ENCODE measurements at places on chromosomes 6 and 20.

- DNase-seq: peak; percentile 28
Measured at GRCh38 chr20:3235666-3236324, 3.2 kb downstream of the SLC4A11 start.

GRCh38 chr6:43105538-43106222 lies 29.6 kb downstream of the PTK7 start:
- no peak for DNase-seq

- no peak for DNase-seq
Measured at GRCh38 chr6:91031581-91031980, 444.7 kb upstream of the MAP3K7 start.

- DNase-seq: no peak
Measured at GRCh38 chr6:87336367-87336766, 7.3 kb upstream of the GJB7 start.

GRCh38 chr6:115060581-115060980 lies 717.8 kb upstream of the HS3ST5 start:
- no peak for DNase-seq

DNA sequence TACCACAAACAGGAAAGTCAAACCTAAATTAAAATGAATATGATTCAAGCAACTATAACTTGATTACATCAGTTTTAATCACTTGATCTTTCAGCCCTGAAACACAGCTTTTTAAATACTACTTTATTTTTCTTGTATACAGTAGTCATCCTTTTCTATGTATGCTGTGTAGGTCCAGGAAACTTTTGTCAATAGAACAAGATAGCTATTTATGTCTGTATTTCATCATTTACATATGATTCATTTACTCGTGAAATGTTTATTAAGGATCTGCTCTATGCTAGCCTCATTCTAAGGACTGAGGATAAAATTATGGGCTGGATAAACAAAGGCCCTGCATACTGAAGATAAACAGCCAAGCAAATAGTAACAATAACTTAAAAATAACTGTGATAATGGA lies 930.2 kb downstream of the TFAP2A start:
- DNase-seq: no peak

DNA sequence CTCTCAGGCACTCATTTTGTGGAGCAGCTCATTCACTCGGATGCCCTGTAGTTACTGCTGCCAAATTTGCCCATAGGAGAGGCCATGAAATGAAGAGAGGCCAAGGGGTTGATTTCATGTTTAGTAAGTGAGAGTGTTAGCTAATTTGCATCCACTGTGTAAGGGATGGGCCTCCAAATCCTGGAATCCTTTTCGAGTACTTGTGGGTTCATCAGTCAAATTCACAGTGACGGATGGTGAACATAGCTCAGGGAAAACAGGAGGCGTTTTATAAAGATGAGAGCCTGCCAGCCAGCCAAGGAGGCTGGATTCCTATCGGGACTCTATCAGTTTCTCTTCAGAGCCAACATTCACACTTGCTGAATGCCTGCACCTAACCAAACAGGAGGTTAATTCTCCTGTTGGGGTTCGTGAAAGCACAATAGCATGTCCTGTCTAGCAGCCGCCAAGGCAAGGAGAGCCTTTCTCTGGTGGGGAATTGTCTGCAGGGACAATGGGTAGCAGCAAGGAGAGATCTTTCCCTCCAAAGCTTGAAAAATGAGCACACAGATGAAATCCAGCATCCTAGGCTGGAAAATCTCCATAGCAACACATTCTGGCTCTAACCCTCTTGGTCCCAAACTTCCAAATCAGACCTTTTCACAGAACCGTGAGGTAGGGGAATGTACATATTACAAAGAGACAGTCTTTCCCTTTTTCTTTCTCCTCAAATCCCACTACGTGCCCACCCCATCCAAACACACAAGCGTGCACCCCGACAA lies 231.4 kb upstream of the ECI2 start:
- no peak for DNase-seq

GRCh38 chr6:34852406-34853085 lies 35.3 kb downstream of the TAF11 start:
- no peak for DNase-seq

GRCh38 chr6:139520321-139520768 lies 145.9 kb upstream of the CITED2 start:
- DNase-seq: peak; percentile 74

DNA sequence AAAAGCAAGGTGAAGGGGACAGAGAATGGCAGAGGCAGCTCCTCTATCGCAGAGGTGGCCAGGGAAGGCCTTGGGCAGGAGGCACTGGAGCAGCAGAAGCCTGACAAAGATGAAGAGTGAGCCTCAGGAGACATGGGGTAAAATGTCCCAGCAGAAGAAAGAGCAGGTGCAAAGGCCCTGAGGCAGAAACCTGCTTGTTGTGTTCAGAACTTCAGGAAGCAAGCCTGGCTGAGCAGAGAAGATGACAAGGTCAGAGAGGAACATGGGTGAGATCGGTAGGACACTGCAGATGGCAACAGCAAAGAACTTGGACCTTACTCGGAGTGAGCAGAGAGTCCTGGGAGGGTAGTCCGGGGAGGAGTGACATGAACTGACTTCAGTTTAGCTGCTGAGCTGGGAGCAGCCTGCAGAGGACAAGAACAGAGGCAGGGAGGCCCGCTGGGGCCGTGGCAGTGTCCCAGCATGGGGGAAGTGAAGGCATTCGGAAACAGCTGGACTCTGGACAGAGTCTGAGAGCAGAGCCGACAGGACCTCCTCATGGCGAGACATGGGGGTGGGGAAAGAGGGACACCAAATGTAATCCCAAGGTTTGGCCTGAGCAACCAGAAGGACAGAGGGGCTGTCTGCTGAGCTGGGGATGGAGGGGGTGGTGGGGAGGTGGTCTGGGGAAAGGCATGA lies 106.3 kb downstream of the PREX1 start:
- DNase-seq: no peak

- no peak for DNase-seq
Measured at GRCh38 chr6:44538131-44538806, 150.8 kb downstream of the CDC5L start.

GRCh38 chr6:42032366-42032765 lies 18.0 kb upstream of the TAF8 start:
- DNase-seq: no peak

- DNase-seq: no peak
Measured at GRCh38 chr20:64185276-64185900, 21.1 kb downstream of the MYT1 start.

GRCh38 chr20:9130521-9130920 lies 61.6 kb downstream of the PLCB4 start:
- no peak for DNase-seq

DNA sequence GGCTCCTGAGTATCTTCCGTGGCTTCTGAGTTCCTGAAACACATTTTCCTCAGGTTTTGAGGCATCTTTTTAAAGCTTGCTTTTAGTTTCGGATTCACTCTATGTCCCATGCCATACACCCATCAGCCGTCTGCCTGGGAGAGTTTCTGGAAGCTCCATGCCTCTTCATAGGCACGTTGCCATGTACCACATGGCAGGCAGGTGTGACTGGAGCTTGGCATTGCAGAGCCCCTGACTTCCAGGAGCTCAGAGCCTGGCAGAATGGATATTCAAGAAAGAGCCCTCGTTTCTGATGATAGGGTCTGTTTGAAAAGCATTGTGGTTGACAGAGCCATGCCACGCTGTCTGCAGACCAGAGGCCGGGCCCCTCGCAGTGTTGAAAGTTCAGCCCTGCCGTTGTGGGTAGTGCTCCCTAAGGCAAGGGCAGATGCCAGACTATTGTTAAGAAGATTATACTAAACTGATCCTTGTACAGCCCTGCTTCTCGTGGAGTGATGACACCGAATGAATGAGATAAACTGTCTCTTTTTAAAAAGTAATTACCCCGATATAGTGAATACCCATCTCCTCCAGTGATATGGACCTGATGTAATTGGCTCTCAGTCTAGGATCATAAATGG lies 100.0 kb downstream of the RPP40 start:
- DNase-seq: no peak
